ENCODE measurements at places on chromosomes 3 and 15. TPM values are rescaled to one million over a fixed set of nuclear protein-coding genes. Genes with fewer than 3 reads are reported as not detected.

The DOCK3 gene
- 4.6 TPM for total RNA-seq

The ARGFX gene
- not detected for total RNA-seq

- no peak for DNase-seq
These were observed at the start of gene CRELD1 for GRCh38 chr3:9933561-9934234. Gene CRELD1, plus strand, starts transcription at chr3:9933834. Its CDS starts 605 bp downstream, at chr3:9934439.

GRCh38 chr3:17329927-17330326, 412.5 kb downstream of the TBC1D5 start:
- no peak for DNase-seq

- DNase-seq: no peak
These were observed 21.9 kb downstream of the PLCL2 start for GRCh38 chr3:16906682-16907081.

Measured in H1 (cell line).